Fibroblast of skin of left biceps (primary cell): ENCODE measurements at places on chromosomes 1 and 21.

- DNase-seq: no peak
These were observed 58.5 kb downstream of the HIVEP3 start for GRCh38 chr1:41860214-41860613.

DNA sequence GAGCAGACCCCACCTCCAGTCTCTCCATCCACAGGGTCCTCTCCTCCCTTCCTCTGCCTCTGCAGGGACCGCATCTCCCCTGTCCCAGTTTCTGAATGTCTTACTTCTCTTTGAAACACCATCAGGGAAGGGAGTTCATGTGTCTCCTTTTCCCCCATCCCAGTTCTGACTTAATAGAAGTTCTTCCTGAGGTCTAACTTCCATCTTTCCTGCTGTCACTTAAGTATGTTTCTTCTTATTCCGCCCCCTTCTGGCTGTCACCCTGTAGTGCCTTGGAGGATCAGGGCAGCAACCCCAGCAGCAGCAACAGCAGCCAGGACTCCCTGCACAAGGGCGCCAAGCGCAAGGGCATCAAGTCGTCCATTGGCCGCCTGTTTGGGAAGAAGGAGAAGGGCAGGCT, 29.3 kb downstream of the MYOG start:
- DNase-seq: no peak

GRCh38 chr1:183887826-183888819, 83.2 kb downstream of the RGL1 start:
- DNase-seq: no peak

DNA sequence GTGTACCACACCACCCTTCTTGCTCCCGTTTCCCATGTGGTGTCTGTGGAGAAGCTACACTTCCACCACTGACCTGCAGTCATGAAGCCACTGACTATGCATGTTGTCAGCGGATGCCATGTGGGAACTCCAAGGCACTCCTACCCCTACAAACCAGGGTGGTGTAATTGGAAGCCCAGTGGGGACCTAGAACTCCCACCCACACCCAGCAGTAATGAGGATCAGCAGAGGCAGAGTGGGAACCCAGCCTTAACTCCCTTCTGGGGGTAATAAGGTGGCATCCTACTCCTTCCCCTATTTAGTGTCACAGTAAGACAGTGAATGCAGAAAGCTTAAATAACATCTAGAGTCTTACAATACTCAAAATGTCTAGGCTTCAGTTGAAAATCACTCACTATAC, 78.4 kb downstream of the SPATA46 start:
- DNase-seq: no peak

- no peak for DNase-seq
These were observed 11.8 kb upstream of the ARHGEF2 start for GRCh38 chr1:155990005-155990739.

- DNase-seq: no peak
These were observed 18.5 kb downstream of the SLC66A1 start for GRCh38 chr1:19330449-19331135.

DNA sequence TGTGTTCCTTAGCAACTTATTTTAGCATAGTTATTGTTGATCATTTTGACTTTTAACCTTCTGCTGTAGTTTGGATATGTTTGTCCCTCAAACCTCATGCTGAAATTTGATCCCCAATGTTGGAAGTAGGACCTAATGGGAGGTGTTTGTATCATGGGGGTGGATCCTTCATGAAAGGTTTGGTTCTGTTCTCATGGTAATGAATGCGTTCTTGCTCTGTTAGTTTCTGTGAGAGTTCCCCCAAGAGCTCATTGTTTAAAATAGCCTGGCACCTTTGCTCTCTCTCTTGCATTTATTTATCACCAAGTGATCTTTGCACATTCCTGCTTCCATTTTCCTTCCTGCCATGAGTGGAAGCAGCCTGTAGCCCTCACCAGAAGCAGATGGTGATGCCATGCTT, 372.1 kb upstream of the VAMP3 start:
- no peak for DNase-seq

DNA sequence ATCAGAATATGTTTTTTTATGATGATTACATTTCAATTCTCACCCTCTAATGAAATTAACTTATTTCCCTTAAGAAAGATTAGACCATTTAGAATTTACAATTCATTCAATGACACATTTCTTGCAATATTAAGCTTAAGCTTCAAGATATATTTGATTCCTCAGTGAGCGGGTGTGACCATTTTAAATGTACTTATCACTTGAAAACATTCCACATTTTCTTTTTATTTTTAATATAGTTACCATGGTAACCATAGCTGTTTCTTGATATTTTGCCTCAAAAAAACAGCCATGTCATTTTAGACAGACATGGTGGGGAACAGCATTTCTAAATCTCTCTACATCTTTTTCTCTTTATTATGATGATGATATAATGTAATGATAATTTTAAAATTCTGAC, 1029.0 kb upstream of the B3GALT2 start:
- DNase-seq: no peak

DNA sequence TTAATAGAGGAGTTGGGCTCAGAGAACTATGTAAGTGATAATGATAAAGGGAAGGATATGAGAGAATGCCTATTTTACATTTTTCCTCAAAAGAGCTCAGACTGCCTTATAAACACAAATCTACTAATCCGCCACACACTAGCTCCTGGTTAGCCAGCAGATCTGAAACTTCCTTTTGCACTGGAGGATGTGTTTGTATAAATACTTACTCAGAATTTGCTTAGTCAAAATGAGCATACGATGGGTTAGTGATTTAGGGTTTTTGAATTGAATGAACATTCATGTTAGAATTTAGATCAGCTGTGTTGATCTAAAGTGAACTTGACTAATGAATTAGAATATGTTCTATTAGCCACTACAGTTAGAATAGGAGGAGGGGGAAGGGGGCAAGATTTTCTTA, 9.1 kb upstream of the IER5 start:
- DNase-seq: no peak

DNA sequence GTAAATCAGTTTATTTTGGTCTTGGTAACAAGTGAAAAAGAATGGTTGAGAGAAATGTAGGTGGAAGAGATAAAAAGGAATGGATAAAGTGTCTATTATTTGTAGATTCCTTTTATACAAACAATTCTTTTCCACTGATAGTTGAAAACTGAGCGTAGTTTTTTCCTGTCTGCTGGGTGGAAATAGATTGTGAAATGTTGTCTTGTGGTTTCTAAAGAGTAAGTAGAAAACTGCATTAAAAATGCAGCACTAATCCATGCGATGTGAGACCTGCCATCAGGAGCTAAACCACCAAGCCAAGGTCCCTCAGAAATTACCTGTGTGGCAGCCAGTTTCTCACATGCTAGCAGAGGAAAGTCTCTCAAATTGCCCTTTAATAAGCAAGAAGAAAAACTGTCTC, 103.2 kb upstream of the SLC44A3 start:
- DNase-seq: no peak

GRCh38 chr1:11174261-11174942, 14.8 kb upstream of the ANGPTL7 start:
- no peak for DNase-seq

DNA sequence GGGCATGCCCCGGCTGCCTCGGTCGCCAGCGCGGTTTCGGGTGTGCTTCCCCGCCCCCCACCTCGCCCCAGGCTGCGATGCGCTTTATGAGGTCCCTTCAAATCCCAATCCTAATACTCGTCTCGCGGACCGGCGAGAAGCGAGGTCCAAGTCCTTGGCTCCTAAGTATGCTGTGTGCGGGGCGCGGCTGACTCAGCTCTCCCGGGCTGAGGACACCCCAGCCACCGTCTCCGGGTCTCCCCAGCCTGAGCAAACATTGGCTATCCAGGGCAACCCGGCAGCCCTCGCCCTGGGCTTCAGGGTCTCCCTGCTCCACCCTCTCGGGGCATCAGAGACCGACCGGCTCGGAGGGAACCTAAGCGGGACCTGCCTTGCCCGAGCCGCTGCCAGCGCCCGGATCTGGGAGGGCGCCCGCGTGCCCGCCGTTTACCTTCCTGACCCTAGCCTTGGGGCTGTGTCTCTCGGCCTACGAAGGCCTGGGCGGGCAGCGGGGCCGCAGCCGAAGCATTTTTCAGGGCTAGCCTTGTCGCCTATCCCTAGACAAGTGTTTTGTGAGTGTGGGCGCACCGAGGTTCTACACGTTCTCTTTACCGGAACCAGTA, 1.2 kb downstream of the ITPKB start:
- DNase-seq: no peak

- no peak for DNase-seq
These were observed 276.9 kb upstream of the SNX7 start for GRCh38 chr1:98384461-98385141.

GRCh38 chr21:29084372-29084771, 10.9 kb upstream of the CCT8 start:
- DNase-seq: no peak

- DNase-seq: no peak
These were observed 87.7 kb downstream of the INTS7 start for GRCh38 chr1:211947396-211948295.

GRCh38 chr1:10530281-10530740, 55.6 kb downstream of the PEX14 start:
- DNase-seq: no peak

DNA sequence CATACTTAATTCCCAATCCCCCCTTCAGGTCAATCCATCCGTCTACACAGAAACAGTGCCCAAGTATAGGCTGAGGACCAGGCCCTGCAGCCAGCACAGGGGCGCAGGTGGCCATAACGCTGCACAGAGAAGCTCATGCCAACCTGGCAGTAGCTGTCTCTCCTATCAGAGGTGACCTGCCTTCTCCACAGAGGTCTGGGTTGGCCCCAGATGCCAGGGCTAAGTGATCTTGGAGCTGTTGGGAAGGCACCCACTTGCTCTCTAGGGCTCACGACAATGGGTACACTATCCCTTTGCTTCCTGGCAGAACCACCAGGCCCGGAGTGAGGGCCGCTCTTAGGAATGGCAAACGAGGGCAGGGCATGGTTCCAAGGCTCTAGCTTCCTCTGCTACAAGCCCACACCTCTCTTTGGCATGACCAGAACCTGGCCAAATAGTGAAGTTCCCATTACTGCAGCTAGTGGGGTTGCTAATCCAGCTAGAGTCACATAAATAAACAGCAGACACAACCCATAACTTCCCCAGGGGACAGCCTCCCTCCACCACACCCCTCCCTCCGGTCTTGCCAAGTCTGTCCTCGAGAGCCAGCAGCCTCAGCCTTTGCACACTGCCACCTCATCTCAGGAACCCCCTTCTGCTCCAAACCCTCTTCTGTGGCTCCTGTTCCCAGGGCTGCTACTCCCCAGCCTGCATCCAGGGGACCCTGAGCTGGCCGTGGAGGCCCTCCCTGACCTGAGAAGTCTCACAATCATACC, 113.0 kb downstream of the GLIS1 start:
- no peak for DNase-seq

DNA sequence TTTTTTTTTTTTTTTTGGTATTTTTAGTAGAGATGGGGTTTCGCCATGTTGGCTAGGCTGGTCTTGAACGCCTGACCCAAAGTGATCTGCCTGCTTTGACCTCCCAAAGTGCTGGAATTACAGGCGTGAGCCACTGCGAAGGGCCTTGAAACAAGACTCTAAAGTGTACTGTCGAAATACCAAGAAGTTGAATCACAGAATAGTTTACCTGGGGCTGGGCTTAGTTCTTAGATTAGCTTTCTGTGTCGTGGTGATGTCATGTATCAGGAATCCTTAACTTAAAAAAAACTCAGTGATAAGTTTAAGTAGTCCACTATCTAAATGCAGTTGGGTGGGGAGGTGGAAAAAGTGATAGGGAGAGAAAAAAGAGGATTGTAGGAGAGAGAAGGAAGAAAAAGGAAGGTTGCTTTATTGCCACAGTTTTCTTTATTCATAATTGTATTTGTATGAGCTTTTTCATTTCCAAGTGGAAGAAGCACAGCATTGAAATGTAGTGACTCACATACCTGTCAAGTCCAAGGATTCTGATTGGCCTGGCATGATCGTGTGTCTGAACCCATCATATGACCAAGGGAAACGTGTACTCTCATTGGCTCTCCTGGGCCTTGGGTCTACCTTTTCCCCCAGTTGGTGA, 13.4 kb downstream of the ITSN1 start:
- DNase-seq: peak; percentile 64

- no peak for DNase-seq
These were observed 135.0 kb downstream of the KCNJ6 start for GRCh38 chr21:37780991-37781983.

DNA sequence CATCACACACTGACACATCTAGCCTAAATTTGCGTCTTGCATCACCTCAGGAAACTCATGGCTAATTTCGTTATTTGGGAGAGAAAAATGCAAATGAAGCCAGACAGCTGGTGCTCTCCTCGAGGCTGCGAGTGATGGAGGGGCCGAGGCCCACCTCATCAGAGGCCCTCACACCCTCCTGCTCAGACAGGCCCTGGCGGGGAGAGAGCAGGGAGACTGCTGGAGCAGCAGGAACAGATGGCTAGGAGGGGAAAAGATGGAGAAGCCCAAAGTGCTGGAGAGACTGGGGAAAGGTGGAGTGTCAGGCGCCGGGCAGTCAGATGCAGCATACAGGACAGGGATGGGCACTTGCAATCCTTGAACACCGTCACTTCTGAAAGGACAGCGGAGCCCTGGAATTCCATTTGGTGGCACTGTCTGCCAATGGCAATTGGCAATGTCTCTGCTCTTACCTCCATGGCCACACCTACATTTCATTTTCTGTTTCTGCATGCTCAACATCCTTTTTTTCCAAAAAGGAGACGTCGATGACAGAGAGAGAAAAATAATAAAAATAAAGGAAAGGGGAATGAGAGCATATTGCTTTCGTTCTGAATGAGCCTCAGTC, 286.2 kb downstream of the SPATA17 start:
- no peak for DNase-seq

- DNase-seq: peak; percentile 21
These were observed 3.6 kb upstream of the CYB561D1 start for GRCh38 chr1:109490029-109490933.

DNA sequence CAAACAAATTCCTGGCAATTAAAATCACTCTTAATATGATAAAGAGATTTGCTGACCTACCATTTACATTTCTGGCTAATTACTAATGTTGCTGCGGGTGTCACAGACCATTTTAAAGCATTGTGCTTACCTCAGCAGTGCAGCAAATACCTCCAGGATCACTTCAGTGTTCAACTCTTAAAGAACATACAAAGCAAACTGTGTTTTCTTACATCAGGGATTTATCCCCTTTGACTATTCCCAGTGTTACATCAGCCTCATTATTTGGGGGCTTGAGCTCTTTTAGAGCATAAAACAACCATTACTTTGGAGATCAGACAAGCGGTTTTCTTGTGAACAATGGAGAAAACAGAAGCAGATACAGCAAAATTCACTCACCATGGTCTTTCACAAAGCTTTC, 185.4 kb downstream of the LYPLAL1 start:
- DNase-seq: no peak

- peak; percentile 14 for DNase-seq
These were observed 662.9 kb downstream of the PLPP3 start for GRCh38 chr1:55916481-55916880.

DNA sequence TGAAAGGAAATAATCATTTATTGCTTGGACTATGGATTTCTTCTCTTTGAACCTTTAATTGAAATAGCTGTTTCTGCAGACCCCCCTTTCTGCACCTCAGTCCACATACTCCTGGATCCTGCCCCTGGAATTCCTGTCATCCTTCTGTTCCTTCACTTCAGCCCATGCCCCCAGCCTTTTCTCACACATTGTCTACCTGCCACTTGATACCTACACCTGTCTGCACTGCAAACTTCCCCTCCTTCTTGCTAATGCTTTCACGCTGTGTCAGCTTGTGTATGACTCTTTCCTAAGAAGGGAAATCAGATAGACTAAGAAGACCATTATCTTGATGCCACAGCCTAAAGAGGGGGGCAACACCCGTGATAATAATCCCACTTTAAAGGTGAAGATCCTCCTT, 80.3 kb upstream of the EXO1 start:
- no peak for DNase-seq
